T-cell (primary cell): ENCODE measurements at places on chromosomes 11 and 22. TPM values are rescaled to one million over a fixed set of nuclear protein-coding genes. Genes with fewer than 3 reads are reported as not detected.

The CYB5R2 gene
- not detected for total RNA-seq

DNA sequence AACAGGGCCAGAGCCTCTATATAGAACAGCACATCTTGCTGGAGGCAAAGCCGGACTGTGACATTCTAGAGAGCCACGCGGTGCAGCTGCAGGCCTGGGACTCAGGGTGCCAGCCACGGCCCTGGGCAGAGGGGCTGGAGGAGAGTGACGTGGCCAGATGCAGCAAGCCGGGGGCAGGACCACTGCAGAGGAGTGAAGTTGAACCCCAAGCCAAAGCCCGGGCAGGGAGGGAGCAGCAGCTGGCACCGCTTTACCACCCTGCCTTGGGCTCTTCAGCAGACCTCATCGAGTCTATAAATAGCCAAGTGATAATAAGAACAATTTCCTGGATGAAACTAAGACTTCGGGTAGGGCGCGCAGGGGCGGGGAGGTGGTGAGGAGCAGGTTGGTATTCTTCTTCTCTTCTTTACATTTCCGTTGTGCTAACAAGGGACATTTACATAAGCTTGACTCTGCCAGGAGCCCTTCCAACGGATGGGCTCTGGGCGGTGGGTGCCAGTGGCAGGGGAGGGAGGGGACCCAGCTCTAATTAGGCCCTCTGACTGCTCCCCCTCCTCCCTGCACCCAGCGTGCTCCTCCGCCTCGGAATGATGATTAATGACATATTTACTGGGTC is 110.2 kb downstream of the ST3GAL4 start:
- H3K27me3 ChIP-seq = no peaks in the 10 kb centered on the region
- H3K4me1 ChIP-seq = peaks cover 9% of the 10 kb centered on the region
- peak overlapping the region; percentile 17 for H3K4me3 ChIP-seq
- peak; percentile 38 for DNase-seq

The TIMP3 gene
- 1.1 TPM for total RNA-seq

DNA sequence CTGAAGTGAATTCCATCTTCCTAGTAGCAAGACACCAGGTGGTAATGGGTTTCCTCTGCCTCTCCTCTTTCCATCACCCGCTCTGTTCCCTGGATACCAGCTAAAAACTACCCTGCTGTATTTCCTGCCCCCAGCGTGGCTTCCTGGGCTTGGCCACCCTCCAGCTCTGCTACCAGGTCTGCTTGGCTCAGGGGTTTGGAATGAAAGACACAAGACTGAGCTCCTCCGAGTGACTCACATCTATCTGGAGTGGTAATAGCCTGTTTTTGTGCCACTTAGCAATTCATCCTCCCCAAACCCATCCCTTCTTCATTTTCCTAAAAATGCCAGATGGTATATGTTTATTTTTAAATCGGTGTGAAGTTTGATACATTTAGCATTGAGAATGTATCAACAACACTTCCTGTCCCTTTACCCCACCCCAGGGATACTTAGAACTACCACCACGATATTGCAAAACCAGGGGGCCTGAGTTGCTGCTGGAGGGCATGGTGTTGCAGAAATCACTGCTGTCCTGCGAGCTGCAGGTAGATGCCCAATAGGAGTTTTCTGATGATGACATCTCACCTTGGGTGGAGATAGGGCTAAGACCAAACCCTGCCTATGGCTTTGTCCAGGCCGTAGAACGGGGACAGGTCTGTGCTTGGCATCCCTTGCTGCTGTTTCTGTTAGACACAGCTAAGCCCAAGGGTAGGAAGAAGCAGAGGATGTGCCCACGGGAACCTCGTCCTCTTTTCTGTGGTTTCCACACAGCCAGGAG is 7.5 kb upstream of the MICAL3 start:
- H3K36me3 ChIP-seq = no peaks in the 10 kb centered on the region
- no peaks in the 10 kb centered on the region for H3K4me1 ChIP-seq
- no peak overlapping the region for H3K4me3 ChIP-seq

DNA sequence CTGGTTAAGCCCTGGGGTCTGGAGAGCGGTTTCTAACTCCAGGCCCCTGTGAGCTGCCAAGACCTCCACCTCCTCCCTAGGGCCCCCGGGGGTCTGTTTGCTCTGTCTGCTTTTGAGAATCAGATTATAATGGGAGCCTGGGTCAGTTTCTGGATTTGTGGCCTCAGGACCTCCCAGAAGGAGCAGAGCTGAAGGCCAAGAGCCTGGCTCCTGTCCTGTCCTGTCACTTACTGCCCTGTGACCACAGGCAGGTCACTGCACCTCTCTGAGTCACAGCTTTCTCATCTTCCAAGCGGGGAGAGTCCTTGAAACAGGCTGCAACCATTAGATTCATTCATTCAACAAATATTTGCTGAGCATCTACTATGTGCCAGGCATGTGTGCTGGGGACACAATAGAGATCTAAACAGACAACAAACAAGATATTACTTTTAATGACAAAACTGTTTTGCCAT is 87.3 kb upstream of the FGF3 start:
- peaks cover 64% of the 10 kb centered on the region for H3K27me3 ChIP-seq
- no peaks in the 10 kb centered on the region for H3K4me1 ChIP-seq
- H3K4me3 ChIP-seq = no peak overlapping the region

The MUC5AC gene
- 0.03 TPM for total RNA-seq

DNA sequence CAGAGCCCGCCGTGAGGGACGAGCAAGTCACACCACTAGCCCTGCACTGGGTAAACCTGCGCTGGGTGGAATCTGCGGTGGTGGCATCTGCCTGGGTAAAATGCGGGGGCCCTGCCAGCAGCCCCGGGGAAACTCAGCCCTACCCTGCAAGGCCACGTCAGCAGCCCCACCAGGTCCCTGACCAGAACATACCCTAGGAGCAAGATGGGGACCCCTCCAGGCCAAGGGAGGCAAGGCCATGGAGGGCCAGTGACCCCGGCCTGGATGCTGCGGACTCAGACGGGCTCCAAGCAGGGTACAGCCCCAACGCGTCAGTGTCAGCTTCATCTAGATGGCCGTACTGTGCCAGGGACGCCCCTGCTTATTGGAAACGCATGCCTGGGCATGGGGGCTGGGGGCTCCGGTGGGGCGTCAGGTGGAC is 26.3 kb downstream of the TOLLIP start:
- H3K4me1 ChIP-seq = no peaks in the 10 kb centered on the region
- no peak overlapping the region for H3K4me3 ChIP-seq

The OR10D3 gene
- total RNA-seq = not detected

- no peaks in the 10 kb centered on the region for H3K27me3 ChIP-seq
- no peak for DNase-seq
- H3K36me3 ChIP-seq = no peaks in the 10 kb centered on the region
Measured at GRCh38 chr11:113626736-113627135, 79.4 kb downstream of the TMPRSS5 start.

The OR8G5 gene
- total RNA-seq = not detected

The RFPL1 gene
- total RNA-seq = not detected

- H3K36me3 ChIP-seq = no peaks in the 10 kb centered on the region
- H3K4me1 ChIP-seq = peaks cover 6% of the 10 kb centered on the region
- H3K27me3 ChIP-seq = peaks cover 10% of the 10 kb centered on the region
- no peak within 1 kb of the TSS for H3K27ac ChIP-seq
Measured at GRCh38 chr11:35617687-35618496, at the start of gene FJX1. Gene FJX1, plus strand, starts transcription at chr11:35618460. Its CDS starts 177 bp downstream, at chr11:35618637.

DNA sequence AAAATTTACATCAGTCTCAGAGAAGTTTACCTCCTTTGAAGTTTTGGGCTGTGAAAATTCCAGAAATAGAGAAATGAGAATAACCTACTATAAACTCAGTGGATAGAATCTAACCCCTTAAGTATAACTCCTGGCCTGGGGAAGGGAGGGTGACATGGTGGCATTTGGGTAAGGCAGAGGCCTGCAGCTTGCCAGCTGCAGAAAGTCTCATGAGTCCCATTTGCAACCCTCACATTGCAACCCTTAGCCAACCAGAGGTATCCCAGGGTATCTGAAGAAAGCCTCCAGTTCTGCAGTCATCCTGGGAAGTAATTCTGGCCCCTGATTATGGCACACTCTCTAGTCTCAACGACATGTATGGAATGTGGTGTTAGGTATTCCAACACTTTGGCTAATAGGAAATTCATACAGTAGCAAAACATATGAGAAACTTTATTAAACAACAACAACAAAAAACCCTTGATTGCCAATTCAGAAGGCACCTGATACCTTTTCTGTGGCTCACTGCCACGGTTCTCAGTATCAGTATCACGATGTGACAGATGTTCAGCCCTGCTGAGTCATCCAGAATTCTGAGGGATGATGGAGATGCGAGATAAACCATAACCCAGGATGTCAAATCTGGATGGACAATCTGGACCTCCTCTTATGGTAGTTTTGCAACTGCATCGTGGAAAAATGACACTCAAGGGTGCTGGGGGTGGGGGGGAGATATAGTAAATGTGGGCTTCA is 743.4 kb downstream of the NELL1 start:
- H3K36me3 ChIP-seq = no peaks in the 10 kb centered on the region

The PLAAT2 gene
- 0.53 TPM for total RNA-seq

DNA sequence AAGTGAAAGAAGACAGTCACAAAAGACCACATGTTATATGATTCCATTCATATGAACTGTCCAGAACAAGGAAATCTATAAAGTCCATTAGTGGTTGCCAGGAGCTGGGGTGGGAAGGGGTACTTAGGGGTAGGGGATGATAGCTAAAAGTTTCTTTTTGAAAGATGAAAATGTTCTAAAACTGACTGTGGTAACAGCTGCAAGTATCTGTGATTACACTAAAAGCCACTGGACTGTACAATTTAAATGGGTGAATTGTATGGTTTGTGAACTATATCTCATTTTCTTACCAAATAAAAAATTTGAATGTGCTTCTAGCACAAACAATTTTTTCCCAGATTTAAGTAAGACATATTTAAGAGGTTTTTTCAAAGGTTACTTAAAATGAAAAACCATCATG is 22.1 kb downstream of the CHKA start:
- DNase-seq = no peak
- no peaks in the 10 kb centered on the region for H3K36me3 ChIP-seq
- H3K27me3 ChIP-seq = no peaks in the 10 kb centered on the region
- peak overlapping the region; percentile 9 for H3K27ac ChIP-seq
- no peak overlapping the region for H3K4me3 ChIP-seq

DNA sequence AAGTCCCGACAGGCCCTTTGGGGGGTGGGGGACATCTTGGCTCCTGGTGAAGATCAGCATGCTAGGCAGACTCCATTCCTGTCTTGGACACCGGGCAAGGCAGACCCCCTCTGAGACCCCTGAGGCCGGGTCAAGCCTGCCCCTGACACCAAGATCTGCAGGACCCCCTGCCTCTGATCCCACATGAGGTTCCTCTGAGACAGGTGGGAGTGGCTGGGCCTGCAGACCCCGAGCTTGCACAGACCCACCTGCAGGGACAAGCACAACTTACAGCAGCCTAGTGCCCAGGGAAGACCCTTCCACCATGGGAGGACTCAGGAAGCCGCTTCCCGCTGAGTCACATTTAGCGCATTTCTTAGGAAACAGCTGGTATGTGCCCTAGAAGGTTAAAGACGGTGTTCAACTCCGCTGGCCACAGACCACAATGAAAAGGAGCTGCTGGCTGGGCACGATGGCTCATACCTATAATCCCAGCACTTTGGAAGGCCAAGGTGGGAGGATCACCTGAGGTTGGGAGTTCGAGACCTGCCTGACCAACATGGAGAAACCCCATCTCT is 15.5 kb downstream of the ARVCF start:
- H3K27ac ChIP-seq = no peak overlapping the region
- no peaks in the 10 kb centered on the region for H3K4me1 ChIP-seq
- no peak overlapping the region for H3K4me3 ChIP-seq
- no peak for DNase-seq
- H3K27me3 ChIP-seq = peaks cover 14% of the 10 kb centered on the region
- no peaks in the 10 kb centered on the region for H3K36me3 ChIP-seq

- H3K27ac ChIP-seq = no peak overlapping the region
- peaks cover 17% of the 10 kb centered on the region for H3K4me1 ChIP-seq
- H3K4me3 ChIP-seq = no peak overlapping the region
- no peaks in the 10 kb centered on the region for H3K27me3 ChIP-seq
- H3K36me3 ChIP-seq = no peaks in the 10 kb centered on the region
Measured at GRCh38 chr11:128058580-128059208, 528.7 kb downstream of the ETS1 start.

DNA sequence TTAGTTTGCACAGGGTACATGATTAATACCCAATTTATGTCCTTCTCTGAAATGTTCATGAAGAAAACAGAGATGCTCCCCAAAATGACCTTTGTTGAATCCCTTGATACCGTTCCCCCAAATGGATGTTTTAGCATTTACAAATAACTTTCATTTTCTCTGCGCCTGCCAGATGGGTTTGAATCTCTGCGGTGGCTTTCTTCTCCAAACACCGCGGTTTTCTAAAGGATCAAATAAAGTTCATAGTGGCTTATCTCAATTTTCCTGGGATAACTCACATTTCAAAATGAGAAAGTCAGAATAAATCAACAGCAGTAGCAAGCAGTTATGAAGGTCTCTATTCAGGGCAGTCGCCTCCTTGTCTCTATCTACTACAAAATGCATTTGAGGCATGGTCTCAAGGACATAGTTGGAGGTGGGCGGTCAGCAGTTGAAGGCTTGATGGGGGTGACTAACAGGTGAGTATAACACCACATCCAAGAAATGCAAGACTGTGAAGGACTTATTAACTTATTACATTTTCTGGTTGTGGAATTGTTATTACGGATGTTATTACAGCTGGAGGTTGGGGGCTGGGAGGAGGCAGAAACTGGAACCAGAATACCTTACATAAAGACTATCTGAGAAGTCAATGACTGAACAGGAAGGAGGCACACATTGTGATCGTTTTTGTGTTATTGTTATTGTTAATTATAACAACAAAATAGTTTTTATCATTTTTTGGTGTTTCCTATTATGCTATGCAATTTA is 1513.3 kb downstream of the FAM181B start:
- DNase-seq = no peak
- no peaks in the 10 kb centered on the region for H3K4me1 ChIP-seq
- no peak overlapping the region for H3K4me3 ChIP-seq
- no peaks in the 10 kb centered on the region for H3K36me3 ChIP-seq
- no peaks in the 10 kb centered on the region for H3K27me3 ChIP-seq

DNA sequence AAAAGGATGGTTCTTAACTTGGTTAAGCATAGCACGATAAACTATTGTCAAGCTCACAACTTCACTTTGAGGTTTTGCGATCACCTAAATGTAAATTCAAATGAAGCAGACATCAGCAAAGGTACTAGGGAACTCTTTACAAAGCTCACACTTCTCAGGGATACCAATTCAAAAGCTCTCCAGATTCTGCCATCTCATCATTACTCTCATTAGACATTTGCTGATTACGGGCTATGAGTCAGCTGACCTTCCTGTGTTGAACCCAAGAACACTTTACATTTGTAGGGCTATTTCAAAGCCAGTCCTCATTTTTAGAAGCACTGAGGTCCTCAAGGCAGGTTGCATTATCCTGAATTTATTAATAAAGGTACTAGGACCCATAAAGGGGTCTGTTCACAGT is 28.4 kb upstream of the IZUMO1R start:
- no peaks in the 10 kb centered on the region for H3K36me3 ChIP-seq
- H3K27ac ChIP-seq = no peak overlapping the region
- no peak for DNase-seq
- H3K4me3 ChIP-seq = no peak overlapping the region

GRCh38 chr11:33970984-33971466 is 79.1 kb upstream of the LMO2 start:
- no peaks in the 10 kb centered on the region for H3K36me3 ChIP-seq
- DNase-seq = no peak
- no peak overlapping the region for H3K4me3 ChIP-seq
- H3K4me1 ChIP-seq = no peaks in the 10 kb centered on the region
- no peak overlapping the region for H3K27ac ChIP-seq

- no peaks in the 10 kb centered on the region for H3K36me3 ChIP-seq
- DNase-seq = no peak
- no peaks in the 10 kb centered on the region for H3K27me3 ChIP-seq
- peak overlapping the region; percentile 58 for H3K27ac ChIP-seq
- H3K4me3 ChIP-seq = peak overlapping the region; percentile 3
- peaks cover 62% of the 10 kb centered on the region for H3K4me1 ChIP-seq
Measured at GRCh38 chr11:12086271-12087074, 23.9 kb upstream of the MICAL2 start.

- H3K4me1 ChIP-seq = peaks cover 11% of the 10 kb centered on the region
- H3K4me3 ChIP-seq = no peak overlapping the region
- no peaks in the 10 kb centered on the region for H3K36me3 ChIP-seq
- no peaks in the 10 kb centered on the region for H3K27me3 ChIP-seq
- no peak overlapping the region for H3K27ac ChIP-seq
Measured at GRCh38 chr11:69195824-69196782, 40.4 kb downstream of the SMIM38 start.
